Temporal lobe (tissue), 4 donors: ENCODE measurements at places on chromosomes 16 and 17. TPM values are rescaled to one million over a fixed set of nuclear protein-coding genes. Genes with fewer than 3 reads are reported as not detected.

TMEM92 gene
- total RNA-seq = not detected

PCGF2 gene
- 11.8 TPM for total RNA-seq

PPP1R27 gene
- not detected for total RNA-seq

MPP3 gene
- 38.6 TPM for total RNA-seq

CSH2 gene
- not detected for total RNA-seq

KRT15 gene
- 0.25 TPM for total RNA-seq

TBX2 gene
- 0.49 TPM for total RNA-seq

CLEC3A gene
- total RNA-seq = not detected

CCL2 gene
- total RNA-seq = 0.74 TPM

CCL4 gene
- total RNA-seq = 0.74 TPM

ITGAX gene
- total RNA-seq = 0.98 TPM

NXPH3 gene
- total RNA-seq = 9.6 TPM

DRC3 gene
- total RNA-seq = 1.2 TPM

ACSM2A gene
- total RNA-seq = not detected

RAB40C gene
- total RNA-seq = 20.9 TPM

FOXJ1 gene
- total RNA-seq = 4.2 TPM

ARHGDIA gene
- 31.7 TPM for total RNA-seq
